Stimulated activated CD4-positive, alpha-beta T cell treated with anti-CD3 and anti-CD28 coated beads, Interleukin-4, amount 100 ng/mL, for 48 hours (primary cell): ENCODE measurements at places on chromosomes 13 and 19.
A peak's percentile ranks its signal among the peaks of the same experiment; 100 is the strongest.

DNA sequence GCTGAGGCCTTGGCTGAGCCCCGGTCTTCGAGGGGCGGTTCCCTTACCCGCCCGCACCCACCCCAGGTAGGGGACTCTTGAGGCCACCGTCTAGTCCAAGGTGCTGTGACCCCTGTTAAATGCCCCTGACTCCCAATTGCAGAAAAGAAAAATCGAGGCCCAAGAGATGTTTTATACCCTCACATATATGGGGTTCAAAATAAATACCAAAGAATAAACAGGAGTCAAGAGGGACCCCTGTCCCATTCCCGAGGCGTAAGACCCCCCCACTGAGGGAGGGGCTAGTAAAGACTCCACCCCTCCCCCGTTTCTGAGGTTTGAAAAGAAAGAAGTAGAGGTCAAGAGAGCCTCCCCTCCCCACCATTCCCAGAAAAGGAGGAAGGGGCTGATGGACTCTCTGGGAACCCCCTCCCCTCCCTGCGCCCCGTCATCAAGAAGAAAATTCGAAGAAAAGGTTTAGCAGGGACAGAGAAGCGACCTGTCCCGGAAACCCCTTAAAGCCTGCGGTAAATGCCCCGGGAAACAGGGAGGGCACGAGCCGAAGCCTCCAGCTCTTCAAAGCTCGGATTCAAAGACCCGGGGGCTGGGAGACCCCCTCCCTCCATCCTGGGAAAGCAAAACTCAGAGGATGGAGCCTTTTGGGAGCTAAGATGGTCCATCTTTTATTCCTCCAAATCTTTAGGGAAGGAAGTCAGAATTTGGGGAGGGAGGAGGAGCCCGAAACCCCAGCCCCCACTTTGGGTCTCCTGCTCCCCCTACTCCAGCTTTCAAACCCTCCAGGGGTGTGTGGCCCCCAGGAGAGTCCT lies 755 bp upstream of the RAB3A start:
- no peak for DNase-seq

GRCh38 chr19:3124630-3125029 lies 11.2 kb upstream of the GNA15 start:
- no peak for DNase-seq

DNA sequence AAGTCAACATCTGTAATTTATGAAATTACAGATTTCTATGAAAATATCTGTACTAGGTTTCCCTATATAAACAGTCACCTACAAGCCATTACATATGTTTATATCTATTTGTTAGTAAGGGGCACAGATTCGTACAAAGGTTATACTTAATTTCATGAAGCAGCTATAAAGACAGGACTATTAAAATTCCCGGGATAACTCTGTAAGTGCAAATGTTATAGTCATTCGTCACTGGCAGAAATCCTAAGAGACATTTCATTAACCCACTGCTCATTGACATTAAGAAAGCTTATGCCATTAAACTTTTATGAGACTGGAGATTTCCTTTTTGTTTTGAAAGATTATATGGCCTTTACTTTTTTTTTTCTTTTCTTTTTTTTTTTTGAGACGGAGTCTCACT lies 122.9 kb downstream of the MYO16 start:
- no peak for DNase-seq

DNA sequence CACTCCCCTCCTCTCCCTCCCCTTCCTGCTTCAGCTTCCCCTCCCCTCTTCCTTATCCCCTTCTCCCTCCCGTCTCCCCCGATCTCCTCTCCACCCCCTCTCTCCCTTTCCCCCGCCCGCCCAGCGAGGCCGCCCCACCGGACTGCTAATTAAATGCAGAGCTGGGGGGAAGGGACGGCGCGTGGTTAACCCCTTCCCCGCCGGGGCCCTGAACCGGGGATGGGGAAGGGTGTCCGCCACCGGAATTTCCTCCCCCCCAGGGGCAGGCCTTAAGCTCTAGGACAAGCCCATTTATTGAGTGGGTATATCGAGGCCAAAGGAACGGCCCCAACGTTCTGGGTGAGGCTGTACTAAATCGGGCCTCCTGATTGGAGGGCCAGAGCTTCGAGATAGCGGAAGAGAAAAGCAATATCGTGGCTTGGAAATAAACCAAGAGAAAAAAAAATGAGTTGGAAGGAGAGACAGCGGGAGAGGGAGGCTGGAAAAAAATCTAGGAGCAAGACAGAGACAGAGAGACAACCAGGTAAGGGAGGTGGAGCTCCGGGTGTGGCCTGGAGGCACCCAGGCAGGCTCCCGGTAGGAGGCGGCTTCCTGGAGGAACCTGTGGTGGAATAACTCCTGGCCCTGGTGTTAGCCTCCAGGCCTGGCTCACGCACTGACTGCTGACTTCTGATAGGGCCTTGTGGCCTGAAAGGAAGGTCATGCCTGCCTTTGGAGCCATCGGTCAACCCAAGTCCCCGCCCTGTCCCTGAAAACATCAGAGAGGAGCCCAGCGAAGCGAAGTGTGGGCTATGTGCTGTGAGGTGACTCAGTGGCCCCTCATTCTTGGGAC lies 11.6 kb upstream of the JUND start:
- DNase-seq = peak; percentile 48

DNA sequence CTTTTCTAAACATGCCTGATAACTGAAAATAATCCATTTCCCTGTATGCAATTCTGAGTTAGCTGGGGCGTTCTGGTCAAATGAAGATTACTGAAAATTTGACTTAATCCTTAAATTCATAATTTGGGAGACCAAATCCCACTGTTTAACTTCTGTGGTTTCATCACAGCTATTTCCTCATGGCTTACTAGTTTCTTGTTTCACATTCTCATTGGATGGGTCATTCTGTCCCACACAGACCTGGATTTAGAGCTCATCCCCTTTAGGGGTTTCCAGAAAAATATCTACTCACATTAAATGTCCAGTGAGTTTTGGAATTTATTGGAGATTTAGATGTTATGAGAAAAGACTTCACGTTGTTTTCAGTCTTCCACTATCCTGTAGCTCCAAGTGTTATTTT lies 709.3 kb upstream of the KLHL1 start:
- DNase-seq = no peak

GRCh38 chr19:13834244-13835069 lies 39.2 kb downstream of the ZSWIM4 start:
- DNase-seq = no peak
